ENCODE measurements at places on chromosomes 5 and 9.

DNA sequence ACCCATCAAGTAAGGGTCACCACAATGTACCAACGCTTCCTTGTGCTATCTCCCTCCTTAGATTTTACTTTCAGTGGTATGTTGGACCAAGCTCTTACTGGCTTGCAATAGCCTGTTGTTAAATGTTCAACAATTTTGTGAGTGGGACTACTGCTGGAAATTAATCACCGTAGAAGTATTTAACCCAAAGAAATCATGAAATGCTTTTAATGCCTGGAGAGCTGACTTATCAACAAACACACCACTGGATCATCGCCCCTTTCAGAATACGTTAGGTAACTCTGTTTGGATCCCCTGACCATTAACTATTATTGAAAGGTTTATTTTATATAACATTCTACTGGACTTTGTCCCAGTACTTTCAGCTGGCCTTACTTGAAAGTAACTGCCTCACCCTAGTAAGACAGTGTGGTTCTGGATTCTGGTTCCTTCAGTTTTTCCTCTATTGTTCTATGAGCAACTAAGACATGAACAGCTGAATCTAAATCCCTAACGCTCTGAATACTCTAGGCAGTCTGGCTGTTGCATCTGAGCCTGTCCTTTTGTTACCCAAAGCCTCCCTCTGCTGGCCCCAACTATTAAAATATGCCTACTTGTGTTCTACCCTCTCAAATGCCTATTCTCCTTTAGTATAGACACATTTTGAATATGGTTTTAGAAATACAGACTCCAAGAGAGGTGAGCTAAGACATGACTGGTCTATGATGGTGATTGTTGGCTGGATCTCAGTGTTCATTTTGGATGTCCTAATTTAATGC, 1203.4 kb upstream of the DMAC1 start:
- no peak for DNase-seq

GRCh38 chr9:99948896-99949295, 42.4 kb downstream of the STX17 start:
- DNase-seq: no peak

GRCh38 chr9:70407081-70407503, 7.4 kb downstream of the KLF9 start:
- DNase-seq: peak; percentile 79

DNA sequence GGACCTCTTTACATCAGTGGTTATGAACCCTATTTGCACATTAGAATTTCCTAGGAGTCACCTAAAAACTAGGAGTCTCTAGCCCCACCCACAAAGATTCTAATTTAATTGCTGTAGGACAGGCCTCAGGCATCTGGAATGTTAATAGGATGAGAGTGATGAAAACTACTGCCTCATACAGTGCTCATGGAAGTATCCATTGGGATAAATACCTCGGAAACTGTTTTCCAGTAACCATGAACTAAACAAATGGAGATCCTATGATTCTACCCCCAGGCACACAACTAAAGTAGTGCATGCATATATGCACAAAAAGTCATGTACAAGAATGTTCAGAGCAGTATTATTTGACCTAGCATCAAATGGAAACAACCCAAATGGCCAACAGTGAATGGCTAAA, 286.3 kb downstream of the DNAH5 start:
- no peak for DNase-seq

DNA sequence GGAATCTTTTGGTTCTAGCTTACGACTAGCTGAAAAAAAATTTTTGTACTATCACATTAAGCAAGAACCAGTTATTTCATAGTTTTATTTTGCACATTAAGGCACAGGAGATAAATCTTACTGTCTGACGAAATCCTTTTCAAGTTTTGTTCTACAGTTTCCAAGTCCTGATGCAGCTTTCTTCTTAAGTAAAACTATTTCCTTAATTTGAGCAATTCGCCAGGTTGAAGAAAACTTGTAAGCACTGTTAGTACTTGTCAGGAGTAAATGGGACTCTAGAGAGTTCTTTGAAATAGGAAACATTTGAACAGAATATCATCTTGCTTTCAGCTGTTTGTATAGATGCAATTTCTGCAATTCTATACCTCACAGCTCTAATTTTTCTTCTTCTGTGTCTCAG, 318.8 kb upstream of the ELAVL2 start:
- no peak for DNase-seq

- no peak for DNase-seq
Measured at GRCh38 chr5:138968601-138969000, 93.5 kb upstream of the LRRTM2 start.

GRCh38 chr5:72210888-72211678, 103.8 kb downstream of the MAP1B start:
- DNase-seq: peak; percentile 88

DNA sequence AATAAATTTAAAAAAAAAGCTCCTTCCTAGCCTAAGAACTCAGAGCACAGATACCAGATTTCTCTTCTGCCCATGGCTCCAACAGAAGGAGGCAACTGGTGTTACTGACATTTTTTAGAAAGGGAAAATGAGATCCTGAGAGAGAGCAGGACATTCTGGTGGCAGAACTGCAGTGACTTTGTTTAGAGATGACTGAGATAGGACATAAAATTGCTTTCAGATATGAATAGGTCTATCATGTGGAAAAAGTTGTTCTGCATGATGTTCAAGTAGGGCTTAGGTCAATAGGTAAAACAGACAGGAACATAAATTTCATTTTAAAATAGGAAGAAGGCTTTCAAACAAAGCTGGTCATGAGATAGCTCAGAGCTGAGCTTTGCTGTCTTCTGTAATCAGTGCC, 49.6 kb downstream of the NIPAL4 start:
- no peak for DNase-seq

- no peak for DNase-seq
Measured at GRCh38 chr9:83505282-83505681, 32.9 kb downstream of the FRMD3 start.

- peak; percentile 98 for DNase-seq
Measured at GRCh38 chr9:100111235-100111634, 12.2 kb downstream of the INVS start.

DNA sequence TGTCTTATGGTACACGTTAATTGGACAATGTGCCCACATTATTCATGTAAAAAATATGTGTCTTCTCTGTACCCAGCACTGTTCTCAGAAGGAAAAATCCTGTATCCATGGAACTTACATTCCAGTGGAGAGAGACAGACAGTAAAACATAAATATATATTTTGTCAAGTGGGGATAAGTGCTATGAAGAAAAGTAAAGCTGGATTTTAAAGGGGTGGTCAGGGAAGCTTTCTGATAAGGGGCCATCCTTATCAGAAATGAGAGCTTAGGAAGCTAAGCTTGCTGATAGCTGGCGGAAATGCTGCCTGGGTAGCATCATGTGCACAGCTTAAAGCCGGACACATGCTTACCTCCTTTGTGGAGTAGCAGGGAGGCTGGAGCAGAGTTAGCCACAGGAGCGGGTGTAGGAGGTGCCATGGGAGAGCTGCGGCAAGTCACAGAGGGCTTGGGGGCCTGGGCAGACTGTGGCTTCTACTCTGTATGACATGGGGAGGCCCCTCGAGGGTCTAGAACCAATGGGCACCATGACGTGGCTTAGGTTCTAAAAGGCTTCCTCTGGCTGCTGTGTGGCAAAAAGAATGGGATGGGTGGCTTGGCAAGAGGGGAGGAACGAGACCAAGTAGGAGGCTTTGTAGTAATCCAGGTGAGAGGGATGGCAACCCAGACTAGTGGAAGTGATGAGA, 141.7 kb downstream of the FGF1 start:
- no peak for DNase-seq

DNA sequence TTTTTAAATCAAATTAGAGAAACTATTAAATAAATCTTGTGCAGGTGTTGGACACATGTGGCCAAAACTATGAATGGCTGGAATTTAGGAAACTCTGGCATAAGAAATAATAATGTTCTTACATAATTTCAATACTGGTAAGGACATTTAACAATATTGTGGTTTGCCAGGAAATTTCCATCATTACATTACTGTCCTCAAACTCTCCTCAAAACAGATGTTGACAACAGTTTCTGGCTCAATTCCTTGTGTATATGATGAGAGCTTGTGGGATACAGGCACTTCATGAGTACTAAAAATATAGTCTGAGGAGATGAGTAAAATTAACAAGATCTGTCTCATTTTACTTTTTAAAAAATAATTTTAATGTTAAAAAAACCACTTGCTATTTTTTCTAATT, 27.9 kb downstream of the MCTP1 start:
- no peak for DNase-seq

- DNase-seq: peak; percentile 61
Measured at GRCh38 chr5:172904643-172905345, 54.4 kb upstream of the RPL26L1 start.

DNA sequence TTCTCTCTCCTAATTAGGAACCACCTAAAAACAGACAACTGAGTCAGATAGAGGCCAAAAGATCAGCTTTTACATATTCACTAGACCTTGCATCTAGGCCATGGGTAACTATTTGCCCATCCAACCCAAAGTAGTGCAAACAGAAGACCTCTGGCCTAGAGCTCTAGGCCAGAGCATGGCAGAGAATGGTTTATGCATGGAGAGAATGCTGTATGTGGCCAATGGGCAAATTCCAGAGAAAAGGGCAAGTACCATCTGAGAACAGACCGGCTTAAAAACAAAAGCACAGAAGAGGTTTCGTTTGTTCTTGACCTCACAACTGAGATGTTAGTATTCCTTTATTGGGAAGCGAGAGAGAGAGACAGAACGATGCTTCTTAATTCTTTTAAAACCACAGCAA, 151.7 kb upstream of the RFX3 start:
- no peak for DNase-seq

GRCh38 chr5:166004006-166004405, 2287.4 kb upstream of the WWC1 start:
- no peak for DNase-seq

GRCh38 chr5:65141493-65141892, 340.2 kb downstream of the ADAMTS6 start:
- no peak for DNase-seq

DNA sequence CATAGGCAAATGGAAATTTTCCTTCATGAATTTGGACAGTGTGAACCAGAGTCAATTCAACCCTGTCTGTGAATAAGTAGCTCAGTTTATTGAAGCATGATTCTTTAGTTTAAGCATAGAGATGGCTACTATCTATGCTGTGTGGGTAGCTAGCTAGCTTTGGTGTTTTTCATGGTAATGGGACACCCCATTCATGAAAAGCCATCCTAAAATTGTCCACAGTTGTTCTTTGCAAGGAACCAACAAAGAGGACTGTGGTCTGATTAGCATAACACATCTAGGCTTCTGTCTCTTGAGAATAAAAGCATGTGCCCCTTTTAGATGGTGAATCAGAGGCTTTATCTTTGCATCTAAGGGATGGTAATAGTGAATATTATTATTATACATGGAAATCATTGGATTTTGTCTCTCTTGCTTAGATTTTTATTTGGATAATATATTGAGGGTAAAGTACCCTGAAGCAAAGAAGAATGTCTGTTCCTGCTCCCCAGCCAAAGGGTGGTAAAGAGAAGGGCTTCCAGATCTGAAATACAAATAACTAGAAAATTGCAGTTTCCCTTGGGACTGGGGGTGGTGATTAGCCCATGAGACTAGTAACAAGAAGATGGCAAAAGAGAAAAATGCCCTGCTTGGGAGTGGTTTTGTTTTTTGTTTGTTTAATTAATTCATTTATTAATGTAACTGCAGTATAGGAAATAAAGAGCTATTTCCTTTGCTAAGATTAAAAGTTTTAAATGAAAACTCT, 624.2 kb upstream of the ZNF608 start:
- no peak for DNase-seq

GRCh38 chr9:12838546-12838945, 63.7 kb downstream of the LURAP1L start:
- DNase-seq: no peak

DNA sequence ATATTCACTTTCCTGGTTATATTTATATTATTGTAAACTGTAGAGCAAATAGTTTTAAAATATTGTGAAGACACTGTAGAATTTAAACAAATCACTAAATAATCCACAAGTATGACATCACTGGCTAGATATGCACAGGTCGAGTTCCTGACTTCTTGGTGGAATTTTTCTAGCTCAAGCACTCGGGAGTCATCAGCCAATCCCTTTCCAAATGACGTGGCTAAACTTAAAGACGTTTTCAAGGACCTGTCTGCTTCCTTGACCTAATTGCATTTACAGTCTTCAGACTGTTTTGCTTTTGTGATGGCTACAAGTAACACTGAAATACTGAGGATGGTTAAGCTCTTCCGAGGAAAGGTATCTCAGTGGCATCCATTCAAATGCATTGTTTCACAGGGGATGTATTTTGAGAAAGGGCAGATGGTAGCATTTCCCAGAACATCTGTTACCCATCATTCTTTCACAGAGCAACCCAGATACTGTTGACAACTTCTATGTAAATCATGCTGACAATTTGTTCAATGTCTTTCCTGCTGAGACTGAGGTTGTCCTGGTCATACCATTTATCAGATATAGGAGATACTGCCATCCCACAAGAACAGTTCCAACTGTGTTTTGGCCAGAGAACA, 262.8 kb downstream of the CDH10 start:
- no peak for DNase-seq

DNA sequence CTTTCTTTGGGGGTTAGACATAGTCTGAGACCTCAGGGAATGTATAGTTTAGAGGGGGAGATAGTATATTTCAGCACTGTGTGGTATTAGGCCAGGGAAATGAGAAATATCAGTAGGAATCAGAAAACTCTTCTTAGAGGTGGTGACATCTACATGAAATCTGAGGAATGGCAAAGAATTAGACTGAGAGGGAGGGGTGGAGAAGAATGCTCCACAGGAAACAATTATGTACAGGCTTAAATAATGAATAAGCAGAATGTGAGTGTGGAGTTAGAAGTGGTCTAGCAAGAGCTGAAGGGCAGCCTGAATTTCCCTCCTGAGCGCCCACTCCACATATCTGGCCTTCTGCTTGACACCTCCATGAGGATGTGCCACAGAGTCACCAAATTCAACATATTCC, 3.6 kb upstream of the MACIR start:
- no peak for DNase-seq

DNA sequence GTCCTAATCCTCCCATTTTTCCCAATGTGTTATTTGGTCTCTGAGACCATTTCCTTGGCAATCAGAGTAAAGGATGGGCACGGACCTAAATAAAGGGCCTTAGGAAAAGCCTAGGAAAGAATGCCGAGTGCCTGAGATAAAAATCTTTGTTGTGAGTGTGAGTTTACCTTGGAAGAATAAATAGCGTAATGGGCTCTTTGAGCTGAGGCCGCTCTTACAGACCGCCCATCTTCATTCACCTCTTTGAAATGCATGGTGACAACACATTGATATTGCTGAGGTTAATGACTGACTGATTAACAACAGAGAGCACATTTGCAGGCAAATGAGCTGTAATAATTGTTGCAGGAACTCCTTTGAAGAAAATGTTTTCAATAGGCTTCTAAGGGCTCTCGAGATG, 1967.1 kb upstream of the WWC1 start:
- no peak for DNase-seq

DNA sequence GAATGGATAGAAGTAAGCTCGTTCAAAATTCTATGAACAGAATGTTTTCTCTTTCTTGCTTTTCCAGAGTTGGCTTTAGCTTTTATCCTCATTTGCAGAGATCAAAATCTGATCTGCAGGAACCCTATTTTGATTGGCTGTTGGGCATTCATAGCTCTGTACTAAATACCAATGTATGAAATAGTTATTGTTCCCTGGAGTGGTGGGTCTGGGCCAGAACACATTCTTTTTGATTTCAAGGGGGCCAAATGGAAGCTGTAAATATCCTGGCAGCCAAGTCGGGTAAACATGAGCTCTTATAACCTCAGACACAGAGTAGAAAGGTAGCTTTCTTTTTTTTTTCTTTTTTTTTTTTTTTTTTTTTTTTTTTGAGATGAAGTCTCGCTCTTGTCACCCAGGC, 241.5 kb downstream of the PDZD2 start:
- DNase-seq: no peak

All from foreskin fibroblast (primary cell).